CD8-positive, alpha-beta T cell (primary cell): ENCODE measurements at places on chromosomes 5 and 9. TPM values are rescaled to one million over a fixed set of nuclear protein-coding genes. Genes with fewer than 3 reads are reported as not detected.

ST8SIA4 gene
- 16.4 TPM for total RNA-seq

SAXO1 gene
- total RNA-seq, result not detected

PTGR1 gene
- total RNA-seq, result not detected

PKN3 gene
- 2.0 TPM for total RNA-seq

PHF24 gene
- total RNA-seq, result not detected

SLC22A5 gene
- total RNA-seq, result 5.3 TPM

C1QTNF2 gene
- not detected for total RNA-seq

NUTM2G gene
- not detected for total RNA-seq
